Left forelimb (tissue), 1 donor: ENCODE measurements at places on chromosomes 3 and 15.
A peak's percentile ranks its signal among the peaks of the same experiment; 100 is the strongest.

GRCh38 chr15:78761020-78761419 lies 50.2 kb downstream of the ADAMTS7 start:
- DNase-seq = no peak

DNA sequence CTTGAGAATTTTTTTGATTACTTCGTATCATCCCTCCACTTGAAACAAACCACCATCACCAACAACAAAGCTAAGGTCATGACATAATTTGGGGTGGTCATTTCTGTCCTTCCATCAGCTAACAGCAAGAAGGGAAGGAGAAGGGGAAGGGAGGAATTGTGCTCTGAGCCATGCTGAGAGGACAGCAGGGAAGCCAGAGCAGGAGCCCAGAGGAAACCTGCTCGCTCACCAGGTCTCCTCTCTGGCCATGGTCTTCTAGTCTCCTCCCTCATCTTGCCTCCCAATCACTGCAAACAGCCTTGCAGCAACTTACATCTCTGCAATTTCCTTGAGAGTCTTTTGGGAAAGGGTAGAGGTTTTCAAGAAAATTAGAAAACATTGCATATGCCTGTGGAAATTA lies 196.7 kb downstream of the SSR3 start:
- DNase-seq = no peak

- DNase-seq = no peak
These were observed 10.9 kb downstream of the TM6SF1 start for GRCh38 chr15:83118291-83118827.

- peak; percentile 79 for DNase-seq
These were observed at the start of gene THRB for GRCh38 chr3:24494618-24495325. THRB (minus strand) TSS chr3:24494850.

GRCh38 chr15:70151003-70151402 lies 53.3 kb upstream of the TLE3 start:
- no peak for DNase-seq

DNA sequence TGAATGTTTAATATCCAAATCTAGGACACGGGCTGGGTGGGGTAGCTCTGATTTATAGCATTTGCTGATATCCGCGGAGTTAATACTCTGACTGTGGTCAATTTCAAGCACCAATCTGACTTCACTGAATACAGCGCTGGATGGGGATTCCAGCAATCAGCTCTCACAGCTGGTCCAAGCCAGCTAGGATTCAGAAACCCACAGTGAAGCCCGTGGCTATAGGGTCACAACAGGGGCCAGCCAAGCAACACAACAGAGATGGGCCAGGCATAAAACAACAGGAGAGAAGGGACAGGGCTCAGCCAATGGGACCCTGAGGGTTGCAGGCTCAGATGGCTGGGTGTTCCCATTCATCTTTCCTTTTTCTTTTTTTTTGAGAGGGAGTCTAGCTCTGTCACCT lies 5.4 kb upstream of the LMAN1L start:
- no peak for DNase-seq

DNA sequence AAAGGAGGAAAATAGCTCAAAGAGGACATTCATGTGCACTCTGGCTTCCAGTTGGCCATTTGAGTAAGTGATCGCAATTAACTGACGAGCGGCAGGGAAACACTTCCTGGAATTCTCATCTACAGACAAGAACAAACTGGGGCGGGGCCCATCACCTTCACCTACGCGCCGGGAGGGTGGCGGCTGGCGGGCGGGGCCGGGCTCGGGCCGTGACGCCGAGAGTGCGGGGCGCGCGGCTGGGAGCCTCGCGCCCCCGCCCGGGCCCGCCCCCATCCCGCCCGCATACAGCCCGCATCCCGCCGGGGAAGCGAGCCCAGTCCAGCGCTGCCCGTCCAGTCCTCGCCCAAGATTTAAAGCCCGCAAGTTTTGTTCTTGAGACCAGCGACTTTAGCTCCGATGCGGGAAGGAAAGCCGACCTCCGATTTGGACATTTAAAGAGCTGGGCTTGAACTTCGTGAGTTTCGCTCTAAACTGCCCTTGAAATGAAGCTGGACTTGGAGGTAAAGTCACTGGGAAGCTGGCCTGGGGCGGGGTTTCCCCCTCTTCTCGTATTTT lies at the start of gene B3GNT5:
Gene B3GNT5, plus strand, starts transcription at position 281 of the 555 bp plus-strand sequence. CDS start 16,546 bp downstream, outside the sequence.
- no peak for DNase-seq

GRCh38 chr3:16487511-16488175 lies 25.9 kb downstream of the RFTN1 start:
- DNase-seq = no peak

GRCh38 chr15:78671626-78672211 lies 30.7 kb upstream of the CHRNB4 start:
- DNase-seq = peak; percentile 76

DNA sequence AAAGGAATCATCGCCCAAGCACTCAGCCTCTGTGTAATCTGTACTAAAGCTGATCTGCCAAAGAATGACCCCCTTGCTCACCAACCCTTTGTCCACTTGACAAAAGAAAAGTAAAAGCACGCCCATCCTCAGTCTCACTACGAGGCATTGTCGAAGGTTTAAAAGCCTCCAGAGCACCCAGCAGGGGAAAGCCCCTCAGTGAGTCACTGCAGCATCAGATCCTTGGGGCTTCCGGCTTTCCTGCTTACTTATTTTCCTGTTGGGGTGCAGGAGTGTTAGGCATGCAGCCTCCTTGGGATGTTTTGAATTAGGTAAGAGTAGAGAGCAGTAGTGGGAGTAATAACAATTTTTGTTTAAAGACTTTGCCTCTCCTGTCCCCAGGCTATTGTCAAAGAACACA lies 216.1 kb downstream of the MTHFS start:
- no peak for DNase-seq

GRCh38 chr3:177300842-177301241 lies 103.6 kb upstream of the TBL1XR1 start:
- no peak for DNase-seq

DNA sequence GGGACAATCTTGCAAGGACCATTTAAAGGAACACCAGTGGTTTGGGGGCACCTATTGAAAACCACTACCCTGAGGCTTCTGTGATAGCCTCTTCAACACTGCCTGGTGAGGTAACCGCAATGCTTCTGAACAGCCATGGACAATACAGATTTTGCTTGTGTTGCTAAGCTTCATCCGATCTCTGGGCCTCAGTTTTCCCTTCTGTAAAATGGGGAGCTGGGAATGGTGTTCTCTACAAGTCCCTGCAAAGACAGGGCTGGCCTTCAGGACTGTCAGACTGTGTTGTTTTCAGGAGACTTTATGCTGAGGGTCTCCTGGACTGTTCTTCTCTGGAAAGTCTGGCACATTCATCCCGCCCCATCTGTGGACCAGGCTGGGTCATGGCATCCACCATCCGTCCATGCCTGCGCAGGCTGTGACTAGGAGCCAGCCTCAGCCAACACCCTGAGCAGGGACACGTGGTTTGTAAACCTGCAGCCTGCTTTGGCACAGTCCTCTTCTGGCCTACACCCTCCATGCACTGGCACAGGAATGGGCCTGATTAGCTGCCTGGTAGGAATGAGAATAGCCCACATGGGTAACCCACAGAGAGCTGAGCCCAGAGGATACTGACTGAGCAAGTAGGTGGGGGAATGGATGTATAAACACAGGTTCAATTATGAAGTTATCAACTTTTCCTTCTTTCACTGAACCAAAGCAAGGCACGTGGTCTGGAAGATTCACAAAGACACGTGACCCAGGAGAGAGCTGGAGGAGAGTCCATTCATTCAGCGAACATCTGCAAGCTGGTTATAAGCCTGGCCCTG lies 55.3 kb downstream of the ROPN1B start:
- peak; percentile 52 for DNase-seq

DNA sequence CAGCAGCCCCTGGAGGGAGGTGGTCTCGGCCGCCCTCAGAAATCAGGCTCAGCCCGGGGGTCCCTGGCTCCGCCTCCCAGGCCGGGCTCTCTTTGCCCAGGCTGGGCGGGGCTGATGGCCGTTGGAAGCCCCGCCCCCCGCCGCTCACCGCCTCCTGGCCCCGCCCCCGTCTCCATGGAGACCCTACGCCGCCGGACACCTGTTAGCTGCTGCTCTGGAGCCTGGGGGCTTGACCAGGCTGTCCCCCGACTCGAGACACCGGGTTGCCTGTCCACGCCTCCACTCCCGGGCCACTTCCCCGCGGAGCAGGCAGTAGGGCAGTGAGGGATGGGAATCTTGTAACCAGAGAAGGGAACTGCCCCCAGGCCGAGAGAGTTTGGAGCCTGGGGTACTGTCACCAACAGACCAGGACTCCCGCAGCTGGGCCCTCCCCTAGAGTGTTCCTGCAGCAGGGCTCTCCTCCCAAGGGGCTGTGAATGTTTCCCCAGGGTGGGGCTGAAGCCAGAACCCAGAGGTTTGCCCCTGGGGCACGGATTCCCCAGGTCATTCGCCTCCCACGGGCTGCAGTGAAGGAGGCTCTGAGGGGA lies 27.8 kb upstream of the RPL32 start:
- no peak for DNase-seq

DNA sequence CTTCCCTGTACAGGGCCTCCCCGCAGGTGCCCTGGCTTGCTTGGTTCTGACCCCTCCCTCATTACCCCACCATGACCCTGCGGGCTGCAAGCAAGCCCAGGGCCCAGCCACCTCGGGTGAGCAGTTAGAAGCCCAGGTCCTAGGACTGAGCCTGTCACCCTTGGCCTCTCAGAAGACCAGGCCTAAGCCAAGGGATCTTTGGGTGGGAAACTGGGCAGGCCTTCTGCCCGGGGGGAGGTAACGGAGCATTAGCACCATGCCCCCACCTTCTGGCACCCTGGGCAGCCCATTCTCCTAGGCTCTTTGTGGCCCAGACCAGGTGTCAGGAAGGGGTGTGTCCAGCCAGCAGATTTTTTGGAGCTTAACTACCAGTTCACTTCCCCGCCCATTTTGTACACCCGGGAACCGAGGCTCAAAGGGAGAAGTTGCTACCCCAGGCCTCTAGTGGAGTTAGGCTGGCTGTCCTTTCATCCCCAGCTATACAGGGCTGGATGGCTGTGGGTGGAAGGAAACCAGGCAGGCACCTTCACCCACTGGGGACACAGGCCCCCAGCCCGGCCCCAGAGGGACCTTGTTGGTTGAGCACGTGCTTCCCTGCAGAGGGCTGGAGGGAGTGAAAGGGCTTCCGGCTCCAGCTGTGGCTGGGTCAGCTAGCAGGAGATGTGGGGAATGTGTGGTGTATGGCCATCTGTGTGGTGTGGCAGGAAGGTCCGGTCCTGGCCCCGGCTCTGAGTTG lies 1.4 kb downstream of the CSK start:
- DNase-seq = no peak

- DNase-seq = no peak
These were observed 851.1 kb downstream of the FHIT start for GRCh38 chr3:60399861-60400845.

GRCh38 chr15:92638291-92638708 lies 17.3 kb downstream of the FAM174B start:
- peak; percentile 49 for DNase-seq

GRCh38 chr3:16842272-16843270 lies 42.2 kb upstream of the PLCL2 start:
- no peak for DNase-seq
